ENCODE measurements at places on chromosomes 6 and 20.

DNA sequence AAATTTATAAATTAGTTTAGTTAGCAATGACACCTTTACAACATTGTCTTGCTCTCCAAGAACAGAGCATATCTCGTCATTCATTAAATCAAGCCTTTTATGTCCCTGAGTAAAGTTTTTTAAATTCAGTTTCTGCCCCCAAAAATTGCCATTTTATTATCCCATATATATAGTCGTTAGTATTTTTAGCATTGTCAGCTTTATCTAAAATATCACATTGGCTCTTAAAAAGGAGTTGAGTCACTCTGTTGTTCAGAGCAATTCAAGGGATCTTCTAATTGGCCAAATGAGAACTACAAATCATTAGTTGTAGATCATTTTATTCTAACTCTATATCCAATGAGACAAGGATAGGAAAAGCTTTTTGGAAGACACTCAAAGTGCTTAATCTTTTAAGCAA is 127.1 kb downstream of the COL9A1 start:
- no peak for DNase-seq

- no peak for DNase-seq
Measured at GRCh38 chr6:43673444-43674084, 14.0 kb downstream of the MRPS18A start.

GRCh38 chr6:132446141-132446854 is 45.0 kb upstream of the MOXD1 start:
- no peak for DNase-seq

GRCh38 chr6:163438940-163439335 is 24.4 kb downstream of the QKI start:
- no peak for DNase-seq

DNA sequence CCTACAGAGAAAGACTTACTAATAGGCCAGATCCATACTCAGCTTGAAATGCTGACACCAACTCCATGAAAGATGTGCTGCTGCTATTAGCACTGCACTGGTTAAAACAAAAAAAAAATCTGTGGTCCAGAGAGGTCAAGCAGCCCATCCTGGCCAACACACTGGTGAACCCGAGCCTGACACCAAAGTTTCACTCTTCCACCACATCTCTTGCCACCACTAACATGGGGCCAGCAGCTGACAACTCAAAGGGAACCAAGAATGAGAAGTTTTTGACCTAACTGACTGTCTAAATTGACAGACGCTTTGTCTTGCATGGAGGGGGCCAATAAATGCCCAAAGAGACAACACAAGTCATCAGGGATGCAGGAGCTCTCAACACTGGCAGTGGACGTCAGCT is 5.4 kb downstream of the CLIC5 start:
- no peak for DNase-seq

- DNase-seq: no peak
Measured at GRCh38 chr6:165799391-165800153, 136.5 kb upstream of the PDE10A start.

DNA sequence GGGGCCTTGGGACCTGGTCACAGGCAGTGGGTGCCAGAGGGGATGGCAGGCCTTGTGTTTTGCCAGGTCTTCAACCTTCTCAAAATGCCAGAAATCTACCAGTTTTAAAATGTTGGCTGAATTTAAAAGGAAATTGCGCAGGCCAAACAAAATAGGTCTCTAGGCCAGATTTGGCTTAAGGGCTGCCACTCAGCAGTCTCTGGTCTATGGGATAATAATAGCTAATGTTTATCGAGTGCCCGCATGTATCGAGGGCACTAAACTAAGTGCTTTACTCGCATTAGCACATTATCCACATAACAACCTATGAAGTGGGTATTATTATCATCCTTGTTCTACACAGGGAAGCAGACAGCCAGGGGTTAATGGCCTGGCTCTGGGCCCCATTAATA is 11.0 kb downstream of the E2F3 start:
- no peak for DNase-seq

GRCh38 chr6:87869064-87869905 is 167.3 kb upstream of the AKIRIN2 start:
- no peak for DNase-seq

- DNase-seq: no peak
Measured at GRCh38 chr20:50959543-50960126, 1.0 kb downstream of the MOCS3 start.

DNA sequence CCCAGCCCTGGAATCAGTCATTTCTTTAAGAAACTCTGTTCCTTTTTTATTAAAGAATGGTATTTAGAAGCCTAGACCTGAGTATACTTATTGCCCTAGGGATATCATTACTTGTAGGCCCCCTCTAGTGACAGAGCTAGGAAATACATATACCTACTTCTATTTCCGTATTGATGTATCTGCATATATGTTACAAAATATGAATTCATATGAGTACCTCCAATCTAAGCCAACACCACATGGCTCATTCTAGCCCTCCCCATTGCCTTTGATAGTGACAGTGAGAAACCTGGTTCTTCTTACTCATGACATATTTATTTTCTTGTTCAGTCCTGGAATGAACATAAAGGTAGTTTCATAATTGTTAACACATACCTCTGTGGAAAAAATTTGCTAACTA is 137.2 kb downstream of the FARS2 start:
- DNase-seq: peak; percentile 28

- DNase-seq: no peak
Measured at GRCh38 chr6:159833997-159834603, 34.0 kb downstream of the PNLDC1 start.

DNA sequence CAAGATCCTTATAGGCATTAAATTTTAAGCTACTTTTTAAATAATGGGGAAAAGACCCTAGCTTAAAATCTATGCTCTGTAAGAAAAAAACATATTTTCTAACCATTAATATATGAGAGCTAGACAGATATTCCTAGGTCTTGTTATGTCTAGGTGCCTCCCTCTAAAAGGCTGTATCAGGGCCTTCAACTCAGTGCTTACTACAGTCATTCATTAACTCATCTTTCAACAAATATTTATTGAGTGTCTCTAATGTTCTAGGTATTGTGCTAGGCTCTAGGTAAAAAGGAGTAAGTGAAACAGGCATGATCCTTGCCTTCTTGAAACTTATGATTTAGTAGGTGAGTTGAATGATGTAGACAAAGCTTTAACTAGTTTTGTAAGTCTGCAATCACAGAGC is 6.4 kb upstream of the STX11 start:
- DNase-seq: no peak

GRCh38 chr6:19137505-19137904 is 699.7 kb upstream of the ID4 start:
- DNase-seq: no peak

- DNase-seq: no peak
Measured at GRCh38 chr6:64010666-64011065, 375.1 kb downstream of the PHF3 start.

GRCh38 chr6:162533009-162533400 is 194.6 kb downstream of the PRKN start:
- DNase-seq: no peak

- no peak for DNase-seq
Measured at GRCh38 chr20:57221916-57222630, 44.4 kb downstream of the BMP7 start.

DNA sequence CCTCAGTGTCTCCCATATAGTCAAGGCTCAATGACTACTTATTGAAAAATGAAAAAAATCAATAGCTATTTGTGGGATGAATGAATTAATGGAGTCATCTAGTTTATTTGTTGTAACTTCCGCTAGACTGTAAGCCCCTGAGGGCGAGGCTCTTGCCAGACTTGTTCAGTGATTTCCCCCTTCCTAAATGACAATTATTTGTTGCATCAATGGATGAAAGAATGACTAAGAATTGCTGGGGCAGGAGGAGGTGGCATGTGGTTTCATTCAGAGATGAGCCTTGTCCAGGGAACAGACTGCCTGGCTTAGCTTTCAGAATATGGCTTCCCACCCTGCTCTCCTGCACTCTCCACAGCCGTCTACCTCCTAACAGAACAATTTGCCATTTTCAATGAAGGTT is 1.1 kb upstream of the PRELID3B start:
- no peak for DNase-seq

DNA sequence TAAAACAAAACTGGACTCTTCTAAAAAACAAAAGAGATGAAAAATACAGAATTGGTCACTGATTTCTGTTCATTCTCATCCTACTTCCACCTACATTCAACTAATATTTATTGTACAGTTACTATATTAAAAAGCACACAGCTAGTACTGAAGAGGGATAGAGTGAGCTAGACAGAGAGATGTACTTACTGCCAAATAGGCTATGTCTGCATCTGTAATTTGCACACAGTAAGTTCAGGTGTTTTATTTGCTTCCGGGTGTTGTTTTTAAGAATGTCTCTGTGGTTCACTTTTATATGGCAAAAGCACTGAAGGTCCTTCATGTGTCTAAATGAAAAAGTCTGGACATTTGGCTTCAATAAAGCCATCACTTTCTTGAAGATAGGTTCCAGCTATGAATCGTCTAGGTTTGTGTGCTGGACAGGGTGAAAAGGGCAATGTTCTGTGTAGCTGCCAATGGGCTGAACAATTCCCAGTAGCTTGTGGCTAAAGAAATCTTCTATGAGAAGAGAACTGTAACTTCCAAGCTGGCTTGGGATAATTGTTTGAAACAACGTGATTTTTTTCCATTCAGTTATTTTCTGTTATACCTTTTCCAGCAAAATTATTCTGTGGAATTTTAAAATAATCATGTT is 47.3 kb downstream of the EPB41L2 start:
- no peak for DNase-seq

GRCh38 chr6:624979-625378 is 31.9 kb downstream of the HUS1B start:
- DNase-seq: no peak

GRCh38 chr20:35306931-35307517 is 14.8 kb upstream of the FAM83C start:
- no peak for DNase-seq

GRCh38 chr6:160398674-160399271 is 50.6 kb downstream of the SLC22A3 start:
- DNase-seq: no peak

DNA sequence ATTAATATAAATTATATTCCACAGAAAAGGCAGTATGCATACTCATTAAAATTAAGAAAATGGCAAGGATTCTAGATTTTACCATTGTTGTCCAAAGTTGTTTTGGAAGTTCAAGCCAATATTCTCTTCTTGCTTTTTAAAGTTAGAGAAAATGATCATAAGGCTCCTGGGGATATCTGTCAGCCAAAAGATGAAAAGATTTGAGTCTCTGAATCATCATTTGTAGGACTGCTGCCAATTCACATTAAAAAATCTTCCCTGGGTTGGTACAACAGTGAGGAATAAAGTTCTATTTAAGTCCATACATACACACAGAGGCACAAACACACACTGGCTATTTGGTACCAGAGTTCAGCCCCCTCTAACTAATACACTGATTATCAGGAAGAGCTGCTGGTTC is 620.1 kb downstream of the COL12A1 start:
- no peak for DNase-seq

DNA sequence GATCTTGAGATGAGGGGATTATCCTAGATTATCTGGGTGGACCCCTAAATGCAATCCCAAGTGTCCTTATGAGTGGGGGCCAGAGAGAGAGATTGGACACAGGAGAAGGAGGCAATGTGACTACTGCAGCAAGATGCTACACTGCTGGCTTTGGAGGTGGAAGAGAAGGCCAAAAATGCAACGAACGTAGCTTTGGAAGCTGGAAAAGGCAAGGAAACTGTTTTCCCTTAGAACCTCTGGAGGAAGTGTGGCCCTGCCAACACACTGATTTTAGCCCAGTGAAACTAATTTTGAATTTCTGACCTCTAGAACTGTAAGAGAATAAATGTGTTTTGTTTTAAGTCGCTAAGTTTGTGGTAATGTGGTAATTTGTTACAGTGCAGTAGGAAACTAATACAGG is 15.7 kb downstream of the PPARD start:
- DNase-seq: no peak

GRCh38 chr6:170270984-170271593 is 19.8 kb downstream of the DLL1 start:
- no peak for DNase-seq

DNA sequence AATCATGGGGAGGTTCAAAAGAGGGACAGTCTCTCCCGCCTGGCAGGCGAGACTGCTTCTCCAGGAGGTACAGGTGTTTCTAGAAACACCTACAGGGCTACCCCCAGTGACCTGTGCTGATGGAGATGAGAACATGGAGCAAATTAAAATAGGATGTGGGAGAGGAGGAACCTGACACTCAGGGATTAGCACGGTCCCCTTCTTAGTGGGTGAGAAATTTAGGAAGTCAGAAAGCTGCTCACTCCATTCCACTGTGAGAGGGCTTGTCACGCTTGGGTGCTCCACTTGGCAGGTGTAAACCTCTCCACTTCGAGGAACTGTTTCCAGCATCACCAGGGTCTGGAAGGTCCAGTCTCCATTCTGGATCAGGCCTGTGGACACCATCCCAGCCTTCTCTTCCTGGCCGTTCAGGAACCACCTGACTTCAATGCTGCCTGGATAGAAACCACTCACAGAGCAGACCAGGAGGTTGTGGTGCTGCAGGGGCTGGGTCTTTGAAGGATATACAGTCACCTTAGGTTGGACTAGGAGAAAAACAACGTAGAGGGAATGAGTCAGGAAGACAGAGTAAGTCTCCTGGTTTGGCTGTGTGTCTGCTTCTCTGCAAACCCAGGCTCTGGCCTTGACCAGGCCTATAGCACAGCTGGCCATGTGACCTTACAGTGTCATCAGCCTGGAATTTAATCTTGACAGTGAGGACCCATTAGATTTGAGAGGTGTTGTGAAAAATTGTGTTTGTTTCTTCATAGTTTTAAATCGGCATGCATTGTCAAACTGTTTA is 8.1 kb downstream of the HLA-DRB1 start:
- no peak for DNase-seq

- no peak for DNase-seq
Measured at GRCh38 chr6:5453546-5453945, 192.2 kb downstream of the FARS2 start.

GRCh38 chr20:13397300-13397724 is 176.2 kb downstream of the ISM1 start:
- DNase-seq: no peak

DNA sequence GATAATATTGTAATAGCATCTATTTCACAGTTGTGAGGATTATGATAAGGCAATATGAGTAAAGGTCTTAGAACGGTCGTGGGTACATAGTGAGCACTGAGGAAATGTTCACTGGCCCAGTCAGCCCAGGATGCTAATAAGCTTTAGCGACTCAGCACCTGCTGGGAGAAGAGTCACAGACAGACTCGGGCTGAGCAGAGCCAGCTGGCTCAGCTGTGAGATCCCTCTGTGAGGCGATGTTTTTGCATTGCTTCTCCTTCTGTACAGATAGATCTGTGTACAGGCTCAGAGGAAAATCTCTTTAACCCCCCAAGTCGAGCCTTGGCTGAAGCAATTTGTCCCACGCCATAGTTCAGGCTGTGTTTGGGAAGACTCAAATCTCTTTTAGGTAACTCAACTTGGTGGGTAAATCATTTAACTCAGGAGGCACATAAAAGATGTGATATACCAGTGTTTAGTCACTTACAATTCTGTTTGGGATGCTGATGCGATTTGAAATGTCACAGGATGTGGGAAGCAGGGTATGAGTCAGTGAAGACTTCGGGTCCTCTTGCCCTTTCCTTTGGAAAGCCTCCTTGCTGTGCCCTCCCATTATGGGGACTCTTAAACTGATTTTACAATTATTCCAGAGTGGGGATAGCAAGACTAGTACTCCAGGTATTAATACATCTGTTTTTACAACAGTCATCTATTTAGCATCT is 53.1 kb downstream of the PHACTR1 start:
- no peak for DNase-seq

- DNase-seq: no peak
Measured at GRCh38 chr6:139308936-139309603, 17.3 kb upstream of the TXLNB start.

GRCh38 chr20:18288749-18289267 is 481 bp downstream of the ZNF133 start:
- peak; percentile 15 for DNase-seq

GRCh38 chr6:26500102-26500501 is at the start of gene BTN1A1:
Gene BTN1A1, plus strand, starts transcription at chr6:26500303. Its CDS starts 984 bp downstream, at chr6:26501287.
- DNase-seq: no peak

All from HL-60 (cell line).